A172 (cell line): ENCODE measurements at places on chromosomes 3 and 15.
A peak's percentile ranks its signal among the peaks of the same experiment; 100 is the strongest.

DNA sequence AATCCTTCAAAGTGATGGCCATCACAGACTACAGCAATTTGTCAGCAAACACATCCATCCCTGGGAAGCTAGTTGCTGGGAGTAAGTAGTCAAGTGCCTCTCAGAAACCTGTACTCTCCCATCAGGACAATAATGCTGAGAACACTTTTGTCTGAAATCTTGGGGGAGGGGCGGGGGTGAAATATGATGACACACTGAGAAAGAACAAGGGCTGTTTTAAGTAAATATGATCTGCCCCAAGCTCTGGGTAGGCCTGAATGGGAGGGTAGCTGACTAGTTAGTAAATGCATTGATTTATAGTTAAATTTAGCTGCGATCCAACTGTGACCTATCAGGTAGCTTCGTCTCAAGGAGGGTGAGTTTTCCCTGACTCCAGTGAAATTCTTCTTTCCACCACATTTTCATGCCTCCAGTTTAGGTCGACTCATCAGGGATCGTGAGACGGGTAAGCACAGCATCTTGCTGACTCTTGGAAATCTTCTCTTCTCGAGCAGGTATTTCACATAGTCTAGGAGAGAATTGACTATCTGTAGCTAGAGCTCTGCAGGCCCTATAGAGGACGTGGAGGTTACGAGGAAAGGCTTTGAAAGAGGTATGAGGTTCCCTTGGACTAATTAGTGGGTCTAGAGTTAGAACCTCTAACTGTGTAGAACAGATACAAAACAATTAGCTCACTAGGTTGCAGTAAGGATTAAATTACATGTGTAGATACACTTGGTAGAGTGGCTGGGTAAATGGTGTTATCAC lies 213.4 kb upstream of the SLC2A2 start:
- no peak for DNase-seq

DNA sequence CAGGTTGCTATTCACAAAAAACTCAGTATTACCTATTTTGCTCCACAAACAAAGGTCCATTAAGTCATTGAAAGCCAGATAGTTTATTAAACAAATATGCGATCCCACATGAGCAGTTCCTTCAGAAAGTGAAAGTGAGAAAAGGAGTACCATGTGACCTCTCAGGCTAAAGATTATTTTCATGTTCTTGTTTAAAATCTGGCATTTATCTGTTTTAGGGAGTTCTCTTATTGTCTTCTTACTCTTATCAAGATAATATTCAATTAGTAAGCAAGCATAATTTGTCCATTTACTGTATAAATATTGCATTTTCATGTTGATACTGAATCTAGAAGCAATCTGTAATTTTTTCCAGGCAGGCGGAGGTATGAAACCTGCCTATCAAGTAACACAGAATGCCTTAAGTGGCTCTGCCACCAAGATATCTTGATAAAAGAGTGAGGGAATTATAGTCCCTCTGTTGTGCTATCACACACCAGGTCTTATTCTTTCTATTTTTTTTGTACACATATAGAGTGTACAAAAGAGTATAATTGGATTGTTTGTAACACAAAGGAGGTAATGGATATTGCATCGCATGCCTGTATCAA lies 20.1 kb upstream of the PLSCR5 start:
- DNase-seq: peak; percentile 45

DNA sequence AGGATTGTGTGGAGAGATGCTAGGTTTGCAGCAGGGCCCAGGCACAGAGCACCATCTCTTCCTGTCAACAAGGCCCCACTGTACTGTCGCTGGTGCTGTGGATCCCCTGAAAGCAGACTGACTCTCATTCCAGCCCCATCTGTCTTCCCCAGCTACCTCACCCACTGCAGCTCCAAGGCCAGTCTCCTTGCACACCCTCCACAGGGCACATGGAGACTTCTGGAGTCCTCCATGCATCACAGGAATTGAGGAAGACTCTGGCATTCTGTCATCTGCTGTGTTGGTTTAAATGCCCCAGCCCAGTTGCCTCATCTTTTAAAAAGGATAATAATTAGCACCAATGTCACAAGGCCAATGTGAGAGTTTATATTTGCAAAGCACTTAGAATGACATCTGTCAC lies 301.2 kb downstream of the RPLP1 start:
- DNase-seq: no peak

DNA sequence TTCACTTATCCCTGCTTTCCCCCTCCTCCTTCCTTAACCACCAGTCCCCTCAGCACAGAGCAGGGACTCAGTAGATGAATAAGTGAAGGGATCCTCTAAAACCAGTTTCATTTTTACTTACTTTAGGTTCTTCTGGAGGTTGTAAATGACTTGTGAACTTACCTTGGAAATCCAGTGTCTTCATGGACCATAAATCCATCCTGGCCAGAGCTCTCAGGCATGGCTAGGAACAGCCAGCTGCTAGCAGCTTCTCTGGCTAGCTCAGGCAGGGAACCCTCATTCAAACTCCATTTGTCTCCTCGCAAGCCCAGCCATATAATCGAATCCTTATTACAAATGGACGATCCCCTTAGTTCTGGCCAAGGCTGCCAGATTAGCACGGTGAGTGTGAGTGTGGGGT lies 78.5 kb downstream of the LRTM1 start:
- DNase-seq: no peak

GRCh38 chr15:79078763-79079410 lies 11.7 kb downstream of the RASGRF1 start:
- no peak for DNase-seq

GRCh38 chr15:69830876-69831275 lies 266.8 kb downstream of the TLE3 start:
- no peak for DNase-seq

DNA sequence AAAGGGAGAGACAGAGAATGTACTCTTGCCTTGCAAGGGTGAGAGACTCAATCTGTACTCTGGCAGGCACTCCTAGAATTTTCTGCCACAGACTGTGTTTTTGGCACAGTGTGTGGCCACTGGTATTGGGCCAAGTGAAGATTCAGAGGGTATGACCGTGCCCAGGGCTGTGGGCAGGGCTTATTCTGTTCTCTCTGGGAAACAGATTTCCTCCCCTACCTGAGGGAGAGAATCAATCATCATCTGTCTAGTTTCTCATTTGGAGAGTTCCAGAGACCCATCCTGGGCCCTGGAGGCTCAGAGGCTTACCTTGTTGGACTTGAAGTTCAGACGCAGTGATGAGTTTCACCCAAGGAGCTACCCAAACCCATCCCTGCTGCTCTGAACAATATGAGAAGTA lies 28.2 kb downstream of the CSTA start:
- DNase-seq: no peak

DNA sequence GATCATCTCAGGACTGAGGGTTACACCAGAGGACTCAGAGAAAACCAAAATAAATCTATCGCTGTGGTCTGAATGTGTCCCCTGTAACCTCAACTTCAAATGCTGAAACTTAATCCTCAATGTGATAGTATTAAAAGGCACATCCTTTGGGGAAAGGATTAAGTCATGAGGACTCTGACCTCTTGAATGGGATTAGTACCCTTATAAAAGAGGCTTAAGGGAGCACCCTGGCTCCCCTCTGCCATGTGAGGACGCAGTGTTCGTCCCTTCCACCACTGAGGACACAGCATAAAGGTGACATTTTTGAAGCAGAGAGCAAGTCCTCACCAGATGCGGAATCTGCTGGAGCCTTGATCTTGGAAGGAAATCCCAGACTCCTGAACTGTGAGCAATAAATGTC lies 39.5 kb downstream of the SRPRB start:
- DNase-seq: no peak

- DNase-seq: no peak
Observed at GRCh38 chr3:100396967-100397366, 3.9 kb downstream of the TOMM70 start.

- peak; percentile 92 for DNase-seq
Observed at GRCh38 chr3:149542375-149543312, 68.1 kb downstream of the TM4SF4 start.

GRCh38 chr3:23869977-23870662 lies 46.7 kb downstream of the NKIRAS1 start:
- no peak for DNase-seq

DNA sequence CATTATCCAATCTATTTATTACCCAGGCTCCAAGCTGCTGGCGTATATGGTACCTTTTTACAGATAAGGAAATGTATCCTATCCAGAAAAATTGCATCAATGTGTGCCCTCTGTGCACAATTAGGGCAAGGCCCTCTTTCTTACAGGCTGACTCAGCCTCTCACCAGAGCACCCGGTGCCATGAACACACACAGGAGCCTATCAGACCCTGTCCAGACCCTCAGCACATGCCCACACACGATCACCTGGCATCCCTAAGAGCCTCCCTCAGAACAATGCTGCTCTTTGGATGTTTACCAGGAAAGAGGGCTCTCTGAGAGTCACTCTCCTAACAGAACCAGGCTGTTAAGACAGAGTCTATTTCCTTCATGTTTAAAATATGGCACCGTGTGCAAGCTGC lies 460.0 kb upstream of the TBL1XR1 start:
- no peak for DNase-seq

- no peak for DNase-seq
Observed at GRCh38 chr3:31546162-31546561, 13.4 kb downstream of the STT3B start.

DNA sequence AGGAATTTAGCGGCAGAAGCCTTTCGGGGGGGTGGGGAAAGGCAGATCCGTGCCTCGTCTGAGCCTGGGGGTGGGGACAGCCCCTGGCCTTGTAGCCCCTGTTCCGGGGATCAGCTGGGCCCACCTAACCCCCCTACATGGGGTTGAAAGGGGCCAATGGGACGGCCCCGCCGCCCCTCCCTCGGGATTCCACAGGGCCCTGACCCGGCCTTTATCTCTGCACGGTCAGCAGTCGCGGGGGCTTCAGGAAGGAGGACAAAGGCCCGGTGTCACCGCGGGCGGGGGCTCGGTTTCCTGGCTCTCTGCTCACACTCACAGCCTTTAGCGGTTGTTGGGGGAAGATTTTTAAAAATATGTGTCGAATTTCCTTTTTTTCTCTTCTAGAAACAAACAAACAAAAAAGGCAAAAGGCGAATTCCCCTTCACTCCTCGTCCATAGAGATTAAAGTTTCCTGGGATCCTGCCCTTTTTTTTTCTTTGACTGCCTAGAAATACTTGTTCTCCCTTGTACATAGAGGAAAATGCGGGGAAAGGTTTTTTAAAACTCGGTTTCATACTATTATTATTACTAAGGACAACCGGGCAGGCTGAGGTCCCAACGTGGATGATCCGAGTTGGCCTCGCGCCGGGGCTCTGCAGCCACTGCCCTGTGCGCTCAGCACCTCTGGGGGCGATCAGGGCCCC lies 7.9 kb downstream of the FOXL2 start:
- no peak for DNase-seq

- DNase-seq: peak; percentile 32
Observed at GRCh38 chr3:4719046-4719501, 225.9 kb downstream of the ITPR1 start.

- DNase-seq: no peak
Observed at GRCh38 chr3:148408667-148409066, 289.0 kb upstream of the AGTR1 start.

DNA sequence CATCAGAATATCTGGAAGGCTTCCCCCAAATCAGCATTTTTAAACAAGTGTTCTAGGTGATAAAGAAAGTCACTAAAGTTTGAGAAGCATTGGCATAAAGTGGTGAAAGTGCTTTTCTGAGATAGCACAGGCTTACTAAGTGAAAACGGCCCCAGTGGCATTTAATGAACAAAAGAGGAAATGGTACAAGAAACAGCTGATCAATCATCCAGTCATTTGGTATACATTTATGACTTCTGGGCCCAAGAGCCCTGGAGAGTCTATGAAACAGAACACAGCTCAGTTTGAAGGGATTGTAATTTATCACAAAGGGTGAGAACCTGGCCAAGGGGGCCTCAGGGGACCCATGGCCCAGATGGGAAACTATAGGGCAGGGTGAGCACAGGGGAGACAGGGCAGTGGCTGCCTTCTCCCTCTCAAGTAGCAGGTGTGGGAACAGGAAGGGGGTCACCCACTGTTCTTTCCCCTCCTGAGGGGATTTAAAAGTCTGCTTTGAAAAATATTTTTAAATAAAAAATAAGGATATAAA lies 265.5 kb upstream of the ROPN1 start:
- no peak for DNase-seq

DNA sequence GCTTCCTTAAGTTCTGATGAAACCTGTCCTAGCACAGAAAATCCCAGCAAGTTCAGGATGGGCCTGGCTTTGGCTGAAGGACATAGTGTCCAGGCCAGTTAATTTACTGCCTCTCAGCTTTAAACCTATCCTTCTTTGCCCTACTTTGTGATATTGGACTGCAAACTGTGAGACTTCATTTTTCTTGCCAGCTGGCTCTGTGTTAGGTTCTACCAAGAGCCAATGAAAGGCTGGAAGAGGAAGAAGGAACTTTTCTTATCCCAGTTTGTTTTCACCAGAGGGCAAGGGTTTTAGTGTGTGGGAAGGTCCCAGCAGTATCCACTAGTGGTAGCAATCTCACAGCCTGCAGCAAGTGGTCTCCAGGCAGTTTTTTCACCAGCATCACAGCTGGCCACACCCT lies 18.2 kb downstream of the DCUN1D1 start:
- no peak for DNase-seq

- no peak for DNase-seq
Observed at GRCh38 chr3:188700501-188700900, 471.3 kb upstream of the TPRG1 start.

GRCh38 chr15:81000144-81000623 lies 539 bp upstream of the TLNRD1 start:
- no peak for DNase-seq

DNA sequence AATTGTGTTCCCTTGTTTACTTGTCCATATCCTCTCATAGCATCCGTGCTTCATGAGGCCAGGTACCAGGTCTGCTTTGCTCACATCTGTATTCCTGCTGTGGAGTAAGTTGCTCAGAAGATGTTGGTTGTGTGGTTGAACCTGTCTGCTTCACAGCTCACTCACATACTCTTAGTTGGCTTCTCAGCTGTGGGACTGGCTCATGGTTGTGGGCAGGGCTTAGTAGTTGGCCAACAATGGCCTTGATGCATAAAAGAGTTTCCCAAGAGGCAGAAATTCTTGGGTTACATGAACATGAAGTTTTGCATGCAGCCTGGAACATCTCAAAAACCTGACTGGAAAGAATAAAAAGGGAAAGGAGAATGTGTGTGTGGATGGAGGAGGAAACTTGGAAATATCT lies 17.0 kb downstream of the CELF6 start:
- no peak for DNase-seq

GRCh38 chr15:70528270-70528706 lies 235.1 kb downstream of the UACA start:
- DNase-seq: peak; percentile 23

- DNase-seq: peak; percentile 85
Observed at GRCh38 chr15:48946074-48946839, 17.5 kb downstream of the SHC4 start.

GRCh38 chr3:177488740-177489139 lies 291.5 kb upstream of the TBL1XR1 start:
- no peak for DNase-seq

GRCh38 chr3:119468041-119468440 lies 722 bp upstream of the POGLUT1 start:
- DNase-seq: no peak

GRCh38 chr15:40347559-40348473 lies 3.0 kb upstream of the PHGR1 start:
- DNase-seq: no peak

- DNase-seq: no peak
Observed at GRCh38 chr3:100540791-100541334, 48.4 kb downstream of the TMEM45A start.
